ENCODE measurements at places on chromosomes 4 and X.

GRCh38 chr4:1192091-1192492 lies 19.7 kb upstream of the SPON2 start:
- DNase-seq: peak; percentile 90

DNA sequence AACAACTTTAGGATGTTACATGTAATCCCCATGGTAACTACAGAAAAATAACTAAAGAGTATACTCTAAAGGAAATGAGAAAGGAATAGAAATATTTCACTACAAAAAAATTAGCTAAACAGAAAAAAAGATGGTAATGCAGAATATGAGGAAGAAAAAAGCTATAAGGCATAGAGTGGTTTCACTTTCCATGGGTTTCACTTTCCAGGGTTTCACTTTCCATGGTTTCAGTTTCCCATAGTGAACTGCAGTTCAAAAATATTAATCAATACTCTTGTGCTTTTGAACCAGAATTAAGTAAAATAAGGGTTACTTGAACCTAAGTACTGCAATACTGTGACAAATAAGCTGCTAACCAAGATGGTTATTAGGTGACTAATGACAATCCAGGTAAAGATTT lies 42.0 kb downstream of the NPFFR2 start:
- no peak for DNase-seq

- no peak for DNase-seq
These were observed 39.9 kb upstream of the HMX1 start for GRCh38 chr4:8911316-8912088.

GRCh38 chr4:142465526-142465925 lies 380.6 kb downstream of the INPP4B start:
- DNase-seq: no peak

DNA sequence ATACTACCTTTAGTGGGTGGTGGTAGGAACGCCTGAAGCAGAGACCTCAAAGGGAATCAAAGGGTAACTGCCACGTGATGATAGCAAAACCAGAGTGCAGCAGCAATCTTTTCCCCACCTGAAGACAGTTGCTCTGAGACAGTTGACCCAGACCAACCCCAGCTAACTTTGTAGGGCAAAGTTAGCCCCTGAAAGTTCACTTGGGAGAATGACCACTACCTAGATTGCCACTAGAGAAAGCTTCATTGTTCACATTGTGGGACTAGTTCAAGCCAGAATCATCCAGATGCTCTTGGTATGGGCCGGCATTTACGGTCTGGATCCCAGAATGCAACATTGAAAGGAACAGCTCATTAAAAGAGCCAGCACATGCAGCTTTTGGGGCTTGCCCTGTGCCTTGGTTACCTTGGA lies 4.1 kb downstream of the SEPTIN6 start:
- DNase-seq: no peak

DNA sequence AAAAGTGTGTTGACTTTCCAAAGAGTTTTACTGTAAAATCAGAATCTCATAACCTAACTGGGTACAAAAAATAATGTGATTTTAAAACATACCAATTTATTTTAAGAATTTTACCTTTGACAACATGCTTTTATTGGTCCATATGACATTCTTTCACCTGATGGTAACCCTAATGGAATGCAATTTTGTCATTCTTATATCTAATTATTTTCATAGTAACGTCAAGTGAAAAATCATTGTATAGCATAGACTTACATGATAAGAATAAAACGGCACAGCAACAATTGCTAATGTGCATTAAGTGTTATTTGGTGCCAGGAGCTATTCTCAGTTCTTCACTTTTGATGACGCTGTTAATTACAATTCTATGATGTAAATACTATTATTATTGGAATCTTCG lies 13.6 kb downstream of the UNC5C start:
- no peak for DNase-seq
